AG20443 (cell line): ENCODE measurements at places on chromosomes 5 and 9.
A peak's percentile ranks its signal among the peaks of the same experiment; 100 is the strongest.

DNA sequence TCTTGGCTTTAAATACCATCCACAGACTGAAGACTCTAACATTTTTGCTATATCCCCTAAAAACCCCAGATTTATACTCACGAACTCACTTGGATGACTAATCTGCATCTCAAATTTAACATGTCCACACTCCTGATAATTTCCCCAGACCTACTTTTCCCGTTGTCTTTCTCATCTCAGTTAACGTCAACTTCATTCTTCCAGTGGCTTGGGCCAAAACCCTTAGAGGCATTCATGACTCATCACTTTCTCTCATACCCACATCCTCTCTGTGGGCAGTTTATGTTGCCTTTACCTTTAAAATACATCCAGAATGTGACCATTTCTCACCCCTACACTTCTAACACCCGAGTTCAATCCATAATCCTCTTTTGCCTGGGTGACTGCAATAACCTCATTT is 96.7 kb downstream of the EDIL3 start:
- peak; percentile 21 for DNase-seq

DNA sequence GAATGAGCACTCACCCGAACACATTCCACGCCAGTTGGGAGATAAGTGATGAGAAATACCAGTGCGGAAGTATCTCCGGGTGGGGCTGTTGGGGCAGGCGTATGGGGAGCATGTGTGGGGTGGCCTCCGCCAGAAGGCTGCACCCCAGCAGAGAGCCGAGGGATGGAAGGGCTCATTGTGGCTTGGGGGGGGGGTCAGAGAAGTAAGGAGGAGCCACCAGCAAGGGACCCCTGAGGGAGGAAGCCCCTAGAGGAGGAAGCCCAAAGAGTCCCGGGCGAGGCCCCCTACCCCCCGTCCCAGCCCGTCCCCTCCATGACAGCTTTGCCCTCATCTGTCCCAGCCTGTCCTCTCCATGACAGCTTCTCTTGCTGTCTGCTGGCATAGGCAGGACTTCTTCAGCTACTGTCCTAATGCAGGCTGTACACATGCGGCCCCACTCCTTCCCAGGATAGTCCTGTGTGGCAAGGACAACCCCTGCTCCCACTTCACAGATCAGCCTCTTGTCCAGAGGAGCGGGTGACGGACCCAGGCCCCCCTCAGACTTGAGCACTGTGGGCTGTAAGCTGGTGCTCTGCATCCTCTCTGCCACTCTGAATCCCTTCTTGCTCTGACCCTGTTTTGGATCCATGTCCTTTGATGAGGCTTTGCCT is 239.6 kb downstream of the CACNA1B start:
- DNase-seq = no peak

- no peak for DNase-seq
Observed at GRCh38 chr5:72779520-72779919, 36.9 kb upstream of the TNPO1 start.

DNA sequence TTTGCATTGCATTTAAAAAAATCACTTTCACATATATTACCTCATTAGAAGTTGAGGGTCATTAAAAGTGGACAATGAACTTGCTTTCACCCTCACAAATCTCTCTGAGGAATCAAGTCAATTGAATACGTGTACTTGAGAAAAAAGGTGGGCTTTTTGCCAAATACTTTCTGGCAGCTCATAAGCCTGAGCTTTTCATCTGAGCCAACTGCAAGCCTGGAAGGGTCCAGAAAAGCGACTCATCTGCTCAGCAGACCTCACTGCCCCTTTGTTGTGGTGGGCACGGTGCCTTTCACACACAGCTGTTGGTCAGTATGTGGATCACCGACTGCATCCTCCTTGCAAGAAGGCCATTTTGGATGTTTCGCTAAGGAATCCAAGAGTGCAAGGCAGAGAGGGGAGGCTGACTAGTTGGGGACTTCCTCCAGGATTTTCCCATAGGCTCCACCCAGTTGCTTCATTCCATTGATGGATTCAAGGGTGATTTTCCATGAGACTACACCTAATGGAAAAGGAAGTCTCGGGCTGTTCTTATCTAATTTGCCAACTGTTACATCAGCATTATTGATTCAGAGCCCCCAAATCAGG is 564.7 kb downstream of the PDE4D start:
- no peak for DNase-seq

DNA sequence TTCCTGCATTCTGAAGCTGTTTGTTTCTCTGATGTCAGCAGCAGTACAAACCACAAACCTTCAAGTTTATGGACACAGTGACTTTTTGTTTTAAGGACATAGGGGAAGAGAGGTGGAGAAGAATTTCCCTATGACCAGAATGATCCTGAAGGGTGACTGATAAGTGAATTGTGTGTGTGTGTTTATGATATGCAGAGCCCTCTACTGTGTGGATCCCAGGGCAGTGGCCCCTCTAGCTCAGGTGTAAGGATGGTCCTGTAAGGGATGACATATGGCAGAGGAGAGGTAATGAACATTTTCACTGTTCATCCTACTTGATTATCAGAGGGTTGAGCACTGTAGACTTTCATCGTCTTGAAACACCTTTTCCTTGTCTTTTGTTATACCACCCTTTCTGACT is 30.6 kb upstream of the TMED7 start:
- DNase-seq = no peak
